ENCODE measurements at places on chromosomes 3 and 15.

GRCh38 chr15:65795663-65796216 lies 3.6 kb upstream of the DENND4A start:
- DNase-seq: no peak

DNA sequence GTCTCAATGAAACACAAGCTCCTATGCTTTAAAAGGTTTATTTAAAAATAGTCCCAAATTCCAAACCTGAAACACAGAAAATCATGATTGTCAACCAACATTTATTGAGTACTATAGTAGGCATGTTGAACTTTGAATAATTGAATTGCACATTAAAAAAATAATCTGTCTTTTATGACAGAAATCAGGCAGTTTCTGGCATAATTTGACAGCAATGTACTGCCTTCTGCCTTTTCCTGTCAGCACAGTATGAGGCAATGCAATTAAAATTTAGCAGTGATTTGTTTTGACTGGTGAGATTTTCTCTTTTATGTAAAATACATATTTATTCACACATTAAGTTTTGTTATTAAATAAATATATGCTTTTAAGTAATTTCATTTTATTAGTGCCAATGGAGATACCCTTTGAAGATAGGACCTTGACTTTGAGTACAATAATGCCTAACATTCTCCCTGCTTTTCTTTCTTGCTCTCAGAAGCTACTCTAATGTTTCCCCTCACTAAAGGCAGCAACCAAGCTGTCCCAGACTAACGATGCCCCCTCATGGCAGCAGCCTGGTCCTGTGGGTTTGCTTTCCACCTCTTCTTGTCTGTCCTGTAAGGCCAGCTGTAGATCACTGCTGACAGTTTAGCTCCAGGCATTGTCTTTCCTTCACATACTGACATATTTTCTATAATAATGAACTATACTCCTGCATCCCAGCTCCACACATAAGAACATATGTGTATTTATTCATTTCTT lies 346.7 kb downstream of the IL20RB start:
- DNase-seq: no peak

DNA sequence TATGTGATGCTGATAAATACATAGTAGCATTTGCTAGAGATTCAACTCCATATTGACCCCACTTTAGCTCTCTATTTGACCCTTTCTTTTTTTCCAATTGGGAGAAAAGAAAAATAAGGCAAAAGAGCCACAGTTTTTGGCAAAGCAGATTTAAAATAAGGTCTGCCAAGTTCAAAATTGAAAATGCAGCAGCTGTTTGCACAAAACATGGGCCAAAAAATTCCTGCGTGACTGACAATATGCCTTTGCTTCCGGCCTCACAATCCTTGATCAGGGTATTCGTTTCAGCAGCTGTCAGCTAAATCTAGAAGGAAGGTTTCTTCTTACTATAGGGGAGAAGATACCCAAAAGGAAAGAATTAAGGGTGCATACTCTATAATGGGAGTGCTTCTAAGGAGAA lies 563.5 kb upstream of the CCDC54 start:
- DNase-seq: no peak

DNA sequence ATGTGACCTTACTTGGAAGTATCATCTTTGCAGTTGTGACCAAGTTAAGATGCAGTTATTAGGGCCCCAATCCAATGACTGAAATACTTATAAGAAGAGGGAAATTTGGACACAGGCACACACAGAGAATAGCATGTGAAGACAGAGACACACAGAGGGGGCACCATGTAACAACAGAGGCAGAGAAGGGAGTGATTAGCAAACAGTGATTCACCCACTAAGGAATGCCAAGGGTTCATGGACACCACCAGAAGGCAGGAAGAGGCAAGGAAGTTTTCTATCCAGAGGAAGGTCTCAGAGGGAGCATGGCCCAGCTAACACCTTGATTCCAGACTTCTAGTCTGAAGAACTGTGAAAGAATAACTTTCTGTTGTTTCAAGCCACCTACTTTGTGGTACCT lies 25.0 kb downstream of the SIDT1 start:
- peak; percentile 44 for DNase-seq

- DNase-seq: peak; percentile 46
Measured at GRCh38 chr3:174986685-174987084, 127.6 kb downstream of the NAALADL2 start.

DNA sequence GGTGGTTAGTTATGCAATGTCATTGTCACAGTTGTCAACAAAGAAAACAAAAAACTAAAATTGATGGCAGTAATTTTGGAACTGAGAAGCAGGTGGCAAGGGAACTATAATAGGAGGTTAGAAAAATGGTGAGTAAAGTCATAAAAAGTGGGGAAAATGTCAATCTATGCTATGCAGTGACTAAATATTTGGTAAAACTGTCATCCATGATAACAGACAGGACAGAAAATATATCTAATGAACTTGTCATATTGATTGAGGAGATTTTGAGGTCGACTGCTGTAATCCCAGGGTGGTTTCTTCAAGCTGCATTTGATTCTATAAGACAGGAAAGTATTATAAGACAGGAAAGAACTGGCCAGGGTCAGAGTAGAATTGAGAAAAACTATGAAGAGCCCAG lies 998.4 kb downstream of the IGSF11 start:
- no peak for DNase-seq

- DNase-seq: no peak
Measured at GRCh38 chr3:14123308-14124222, 1.1 kb downstream of the CHCHD4 start.

DNA sequence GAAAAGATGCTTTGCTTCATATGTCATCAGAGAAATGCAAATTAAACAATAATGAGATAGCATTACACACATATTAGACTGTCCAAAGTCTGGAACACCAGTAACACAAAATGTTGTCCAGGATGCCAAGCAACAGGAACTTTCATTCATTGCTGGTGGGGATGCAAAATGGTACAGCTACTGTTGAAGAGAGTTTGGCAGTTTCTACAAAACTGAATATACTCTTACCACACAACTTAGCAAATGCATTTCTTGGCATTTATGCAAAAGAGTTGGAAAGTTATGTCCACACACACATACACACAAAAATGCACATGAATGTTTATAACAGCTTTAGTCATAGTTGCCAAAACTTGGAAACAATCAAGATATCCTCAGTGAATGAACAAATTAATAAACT lies 195.2 kb upstream of the MME start:
- DNase-seq: peak; percentile 87

DNA sequence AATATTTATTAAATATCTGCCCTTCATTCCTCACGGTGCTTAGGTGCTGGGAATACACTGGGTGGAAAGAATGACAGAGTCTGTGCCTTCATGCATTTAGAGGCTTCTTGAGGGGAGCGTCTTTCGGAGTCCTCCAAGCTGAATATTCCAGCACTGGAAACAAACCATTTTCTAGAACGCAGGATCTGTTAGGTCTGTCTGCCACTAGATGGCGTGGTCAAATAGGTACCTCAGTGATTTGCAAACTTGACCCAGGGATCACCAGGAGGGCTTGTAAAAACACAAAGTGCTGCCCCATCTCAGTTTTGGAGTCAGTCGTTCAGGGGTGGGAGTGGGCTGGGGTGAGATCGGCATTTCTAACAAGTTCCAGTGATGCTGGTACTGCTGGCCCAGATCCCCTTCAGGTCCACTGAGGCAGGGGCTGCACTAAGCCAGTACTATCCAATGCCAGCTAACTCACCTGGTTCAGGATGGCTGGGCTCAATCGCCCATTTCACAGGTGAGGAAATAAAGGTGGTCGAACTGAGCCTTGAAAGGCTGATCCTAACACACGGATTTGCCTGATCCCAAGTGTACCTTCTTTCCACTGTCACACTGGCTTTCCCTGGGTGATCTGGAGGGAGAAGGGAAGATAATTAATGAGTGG lies 14.8 kb downstream of the ARNT2 start:
- peak; percentile 62 for DNase-seq

- no peak for DNase-seq
Measured at GRCh38 chr3:17905996-17906395, 163.6 kb upstream of the TBC1D5 start.

DNA sequence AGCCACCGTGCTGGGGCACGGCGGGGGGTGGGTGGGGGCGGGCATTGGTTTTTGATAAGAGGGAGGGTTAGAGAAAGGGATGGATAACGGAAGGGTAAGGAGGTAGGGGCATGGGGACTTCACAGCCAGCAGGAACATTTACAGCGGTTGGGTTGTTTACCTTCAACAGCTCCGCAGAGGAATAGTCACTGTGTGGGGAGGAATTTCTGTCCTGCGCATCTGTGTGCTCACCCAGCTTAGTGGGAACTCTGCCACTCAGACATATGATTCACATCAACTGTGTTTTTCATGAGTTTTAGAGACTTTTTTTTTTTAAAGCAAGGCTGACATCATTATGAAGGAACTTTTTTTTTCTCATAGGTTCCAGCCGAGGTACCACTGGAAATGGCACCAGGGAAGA lies 19.6 kb downstream of the CHRD start:
- peak; percentile 96 for DNase-seq

DNA sequence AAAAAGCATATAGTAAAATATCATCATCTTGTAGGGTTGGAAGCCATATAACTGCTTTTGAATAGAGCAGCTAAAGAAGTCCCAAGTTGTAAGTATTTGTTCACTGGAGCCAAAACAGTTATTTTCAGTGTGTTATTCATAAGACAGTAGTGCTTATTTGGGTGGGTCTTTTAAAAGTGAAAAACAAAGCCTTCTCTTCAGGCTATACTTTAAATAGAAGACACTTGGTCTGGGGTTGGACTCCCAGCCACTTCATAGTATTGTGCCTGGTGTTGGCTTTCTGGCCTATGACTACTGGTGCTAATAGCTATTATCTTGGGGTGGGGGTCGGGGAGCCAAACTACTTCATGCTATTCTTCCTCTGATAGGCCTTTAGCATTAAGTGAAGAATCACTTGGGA lies 135.2 kb downstream of the SLC25A26 start:
- DNase-seq: no peak

GRCh38 chr3:124850212-124850611 lies 37.0 kb downstream of the ITGB5 start:
- no peak for DNase-seq

- no peak for DNase-seq
Measured at GRCh38 chr3:9185046-9185445, 64.4 kb downstream of the SRGAP3 start.

GRCh38 chr15:88450125-88450798 lies 16.9 kb downstream of the MRPL46 start:
- DNase-seq: peak; percentile 69

GRCh38 chr3:73576999-73577461 lies 47.7 kb downstream of the PDZRN3 start:
- peak; percentile 1 for DNase-seq

DNA sequence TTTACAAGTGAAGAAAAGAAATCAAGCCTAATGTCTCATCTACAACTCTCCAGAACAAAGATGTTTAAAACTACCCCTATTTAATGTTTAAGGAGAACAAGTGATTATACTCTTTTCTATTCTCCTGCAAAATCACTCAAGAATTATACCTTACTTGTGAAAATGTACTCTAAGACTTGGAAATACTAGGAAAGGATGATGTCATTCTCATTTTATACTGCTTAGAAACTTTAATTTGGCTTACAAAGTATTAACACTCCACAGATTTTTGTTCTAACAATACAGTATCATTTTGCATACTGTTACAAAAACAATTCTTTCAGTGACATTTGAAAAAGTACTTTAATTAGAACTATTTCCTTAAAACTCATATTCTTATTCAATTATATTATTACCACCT lies 89.5 kb downstream of the SMARCC1 start:
- DNase-seq: no peak

DNA sequence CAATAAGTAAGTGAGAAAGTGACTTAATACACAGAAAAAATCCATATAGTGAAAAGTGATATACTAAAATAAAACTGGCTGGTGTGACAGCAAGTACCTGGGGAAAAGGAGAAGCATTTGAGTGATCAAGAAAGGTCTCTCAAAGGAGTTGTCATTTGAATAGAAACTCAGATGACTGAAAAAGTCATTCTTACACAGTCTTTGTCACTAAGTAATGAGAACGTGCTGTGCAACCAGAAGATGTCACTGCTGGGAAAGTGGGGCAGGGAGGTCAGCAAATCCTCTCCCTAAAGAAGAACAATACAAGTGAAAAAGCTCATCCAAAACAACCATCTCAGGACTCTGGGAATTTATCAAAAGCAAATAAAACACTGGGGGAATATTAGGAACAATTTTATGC lies 317.5 kb upstream of the TRIM42 start:
- DNase-seq: no peak

Data from iris pigment epithelial cell (primary cell).